Dermis blood vessel endothelial cell (primary cell): ENCODE measurements at places on chromosomes 11 and 22.

GRCh38 chr11:106017093-106017492 lies 4.9 kb downstream of the MSANTD4 start:
- DNase-seq: no peak

- DNase-seq: no peak
Measured at GRCh38 chr11:57637626-57638004, 12.1 kb downstream of the YPEL4 start.

GRCh38 chr11:98771791-98772190 lies 249.0 kb upstream of the CNTN5 start:
- no peak for DNase-seq

GRCh38 chr11:122077459-122077858 lies 38.6 kb downstream of the BLID start:
- no peak for DNase-seq

GRCh38 chr11:67466962-67467771 lies 1.9 kb downstream of the TMEM134 start:
- no peak for DNase-seq

DNA sequence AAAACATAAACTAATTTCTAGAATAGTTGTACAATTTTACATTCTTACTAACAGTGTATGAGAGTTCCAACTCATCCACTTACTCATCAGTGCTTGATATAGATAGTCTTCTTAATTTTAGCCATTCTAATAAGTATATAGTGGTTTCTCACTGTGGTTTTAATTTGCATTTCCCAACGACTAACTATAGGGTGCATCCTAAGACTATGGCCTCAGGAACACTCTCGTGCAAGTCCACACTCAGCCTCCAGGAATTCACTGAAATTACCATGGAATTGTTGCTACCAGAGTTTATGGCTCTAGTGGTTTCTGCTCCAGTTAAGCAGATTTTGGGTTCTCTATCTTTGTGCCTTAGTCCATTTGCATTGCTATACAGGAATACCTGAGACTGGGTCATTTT lies 60.1 kb upstream of the GUCY1A2 start:
- DNase-seq: no peak

- DNase-seq: no peak
Measured at GRCh38 chr11:61524446-61524845, 15.9 kb downstream of the LRRC10B start.
